ENCODE measurements at places on chromosomes 7 and 10. TPM values are rescaled to one million over a fixed set of nuclear protein-coding genes. Genes with fewer than 3 reads are reported as not detected.

- H3K4me1 ChIP-seq: no peaks in the 10 kb centered on the region
- H3K27me3 ChIP-seq: no peaks in the 10 kb centered on the region
- DNase-seq: no peak
- H3K4me3 ChIP-seq: no peak overlapping the region
- H3K36me3 ChIP-seq: no peaks in the 10 kb centered on the region
These were observed 1325.5 kb downstream of the REEP3 start for GRCh38 chr10:64846700-64847099.

DNA sequence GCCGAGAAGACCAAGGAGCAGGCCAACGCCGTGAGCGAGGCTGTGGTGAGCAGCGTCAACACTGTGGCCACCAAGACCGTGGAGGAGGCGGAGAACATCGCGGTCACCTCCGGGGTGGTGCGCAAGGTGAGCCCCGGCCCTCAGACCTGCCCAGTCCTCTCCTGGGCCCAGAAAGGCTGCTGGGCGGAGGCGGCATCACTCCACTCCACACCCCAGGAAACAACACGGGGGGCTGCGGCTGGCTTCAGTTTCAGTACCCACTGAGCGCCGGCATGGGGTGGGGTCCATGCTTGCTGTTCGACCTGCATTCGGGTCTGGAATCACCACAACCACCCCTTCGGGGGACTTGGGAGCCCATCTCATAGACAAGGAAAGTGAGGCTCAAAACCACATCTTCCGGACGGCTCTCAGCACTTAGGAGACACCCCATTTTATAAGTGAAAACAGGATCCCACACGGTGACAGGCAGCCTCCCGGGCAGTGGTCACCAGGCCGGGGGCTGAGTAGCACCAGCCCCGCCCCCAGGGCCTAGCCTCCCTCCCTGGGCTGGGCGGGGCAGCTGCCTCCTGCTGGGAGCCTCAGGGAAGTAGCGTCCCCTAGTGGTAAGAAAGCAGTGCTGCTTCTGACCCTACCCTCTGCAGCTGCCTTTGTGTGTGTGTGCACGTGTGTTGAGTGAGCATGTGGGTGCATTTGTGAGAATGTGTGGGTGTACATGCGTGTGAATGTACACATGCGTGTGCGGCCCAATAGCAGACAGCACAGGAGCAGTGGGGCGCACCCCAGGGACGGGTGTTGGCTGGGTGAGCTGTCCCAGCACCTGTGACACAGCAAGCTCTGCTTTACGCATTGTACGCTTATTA is 1.8 kb downstream of the SNCG start:
- no peak overlapping the region for H3K4me3 ChIP-seq
- no peaks in the 10 kb centered on the region for H3K27me3 ChIP-seq
- no peak overlapping the region for H3K27ac ChIP-seq
- no peaks in the 10 kb centered on the region for H3K36me3 ChIP-seq

DNA sequence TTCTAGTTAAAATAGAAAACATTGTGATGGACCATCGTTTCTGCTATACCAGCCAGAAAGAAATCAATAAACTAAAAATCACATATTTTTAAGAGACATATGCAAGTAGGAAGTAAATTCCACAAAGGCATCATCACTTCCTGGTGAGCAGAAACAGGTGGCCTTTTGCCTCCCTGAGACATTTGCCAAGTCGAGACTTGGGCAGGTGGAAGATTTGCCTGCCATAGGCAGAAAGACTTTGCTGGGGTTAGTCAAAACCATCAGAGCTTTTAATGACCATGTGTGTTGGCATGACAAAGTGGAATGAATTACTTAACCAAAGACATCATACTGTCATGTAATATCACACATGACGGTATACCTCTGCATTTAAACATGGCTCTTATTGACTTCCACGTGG is 66.0 kb upstream of the FGL2 start:
- no peak overlapping the region for H3K4me3 ChIP-seq
- no peak overlapping the region for H3K27ac ChIP-seq
- H3K36me3 ChIP-seq: no peaks in the 10 kb centered on the region
- H3K4me1 ChIP-seq: no peaks in the 10 kb centered on the region
- DNase-seq: no peak
- H3K27me3 ChIP-seq: no peaks in the 10 kb centered on the region

- DNase-seq: no peak
- H3K27me3 ChIP-seq: no peaks in the 10 kb centered on the region
- no peaks in the 10 kb centered on the region for H3K36me3 ChIP-seq
- peaks cover 12% of the 10 kb centered on the region for H3K4me1 ChIP-seq
These were observed 96.1 kb upstream of the EFCAB10 start for GRCh38 chr7:105677410-105677730.

DNA sequence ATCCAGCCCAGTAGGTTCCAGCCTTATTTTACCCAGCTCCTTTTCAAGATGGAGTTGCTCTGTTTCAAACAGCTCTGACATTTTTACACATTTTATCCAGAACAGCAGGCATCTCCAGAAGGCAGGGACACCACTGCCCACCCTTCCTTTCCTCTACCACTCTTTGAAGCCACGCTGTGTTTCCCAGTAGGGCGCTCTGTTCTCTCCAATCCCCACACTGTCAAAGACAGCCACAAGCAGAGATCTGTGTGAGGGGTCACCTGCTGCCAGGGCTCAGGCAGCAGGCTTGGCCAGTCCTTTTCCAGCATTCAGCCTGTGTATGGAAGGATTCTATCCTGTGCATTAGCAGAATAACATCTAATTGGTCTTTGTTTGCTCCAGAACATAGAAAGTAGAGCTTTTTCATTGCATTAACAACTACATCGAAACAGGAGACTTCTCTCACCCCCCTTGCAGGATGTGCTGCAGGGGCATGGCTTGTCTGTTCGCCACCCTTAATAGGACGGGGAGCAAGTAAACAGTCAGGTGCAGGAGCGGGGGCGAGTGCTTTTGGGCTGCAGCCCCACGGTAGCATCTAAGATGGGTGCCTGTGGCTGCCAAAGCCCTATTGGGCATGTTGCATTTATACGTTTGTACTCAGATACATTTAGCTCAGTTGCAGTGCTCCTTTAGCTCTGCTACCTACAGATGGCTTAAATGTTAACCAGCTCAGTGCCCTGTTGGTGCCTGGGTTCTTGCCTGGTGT is 326.1 kb downstream of the GALNT17 start:
- no peak for DNase-seq
- H3K27ac ChIP-seq: no peak overlapping the region
- no peaks in the 10 kb centered on the region for H3K4me1 ChIP-seq
- H3K27me3 ChIP-seq: no peaks in the 10 kb centered on the region

DNA sequence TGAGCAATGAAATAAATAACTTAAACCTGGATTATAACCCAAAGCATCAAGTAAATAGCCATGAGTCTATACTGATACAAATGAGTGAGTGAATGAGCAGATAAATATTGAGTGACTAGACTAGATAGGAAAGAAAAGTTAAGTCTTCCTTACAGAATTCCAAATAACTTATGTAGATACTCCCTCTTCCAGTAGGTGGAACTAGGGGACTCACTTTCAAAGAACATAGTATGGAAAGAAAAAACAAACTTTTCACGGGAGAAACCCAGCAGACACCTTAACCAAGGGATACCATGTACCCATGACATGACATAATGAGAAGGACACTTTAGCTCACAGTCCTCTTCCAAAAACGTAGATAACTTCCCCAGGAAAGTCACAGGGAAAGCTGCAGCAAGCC is 32.2 kb downstream of the CSGALNACT2 start:
- no peaks in the 10 kb centered on the region for H3K27me3 ChIP-seq
- peaks cover 22% of the 10 kb centered on the region for H3K4me1 ChIP-seq
- H3K27ac ChIP-seq: no peak overlapping the region
- H3K36me3 ChIP-seq: peaks cover 10% of the 10 kb centered on the region
- H3K4me3 ChIP-seq: no peak overlapping the region
- DNase-seq: peak; percentile 32

- H3K4me3 ChIP-seq: no peak overlapping the region
- peak; percentile 61 for DNase-seq
- no peaks in the 10 kb centered on the region for H3K4me1 ChIP-seq
These were observed 77.1 kb downstream of the MPLKIP start for GRCh38 chr7:40057292-40057691.

DNA sequence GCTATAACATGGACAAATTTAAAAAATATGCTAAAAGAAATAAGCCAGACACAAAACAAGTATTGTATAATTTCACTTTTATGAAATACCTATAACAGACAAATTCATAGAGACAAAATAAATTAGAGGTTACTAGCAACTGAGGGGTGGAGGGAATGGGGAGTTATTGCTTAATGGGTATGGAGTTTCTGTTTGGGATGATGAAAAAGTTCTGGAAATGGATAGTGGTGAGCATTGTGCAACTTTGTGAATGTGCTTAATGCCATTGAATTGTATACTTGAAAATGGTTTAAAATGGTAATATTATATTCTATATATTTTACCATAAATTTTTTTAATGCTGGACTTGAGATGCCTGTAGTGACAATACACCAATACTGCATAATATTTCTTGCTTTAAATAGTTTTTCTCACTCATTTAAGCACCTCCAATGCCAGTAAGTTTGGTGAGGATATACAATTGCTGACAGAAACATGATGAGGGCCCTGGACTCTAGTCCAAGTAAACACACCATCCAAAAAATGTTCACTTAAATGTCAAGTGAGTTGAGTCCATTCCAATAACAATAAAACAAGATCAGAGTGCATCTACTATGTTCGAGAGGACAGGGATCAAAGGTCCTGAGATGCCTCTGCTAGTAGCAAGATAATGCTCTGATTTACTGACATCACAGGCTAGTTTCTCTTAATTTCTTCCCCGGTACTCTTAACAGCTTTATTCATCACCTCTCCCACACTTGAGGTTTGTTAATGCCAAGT is 71.9 kb downstream of the NT5C2 start:
- H3K27me3 ChIP-seq: no peaks in the 10 kb centered on the region
- DNase-seq: peak; percentile 47
- H3K4me1 ChIP-seq: peaks cover 24% of the 10 kb centered on the region
- peak overlapping the region; percentile 18 for H3K27ac ChIP-seq
- peaks cover 16% of the 10 kb centered on the region for H3K36me3 ChIP-seq

DNA sequence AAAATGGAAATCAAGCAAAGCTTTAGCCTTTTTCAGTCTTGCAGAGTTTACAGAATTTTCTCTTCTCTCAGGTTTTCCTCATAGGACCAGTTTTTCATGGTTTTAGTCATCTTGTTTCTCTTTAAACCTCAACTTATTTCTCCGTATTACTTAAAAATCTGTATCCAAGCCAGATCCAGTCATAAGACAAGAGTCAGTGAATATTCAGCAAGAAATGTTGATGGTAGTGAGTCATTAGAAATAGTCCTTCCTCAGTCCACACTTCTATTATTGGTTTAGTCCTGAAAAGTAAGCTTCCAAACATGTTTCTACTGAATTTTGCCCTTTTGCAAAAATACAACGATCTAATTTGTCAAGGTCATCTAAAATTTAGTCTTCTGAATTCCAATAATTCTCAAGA is 107.0 kb downstream of the VIM start:
- peak overlapping the region; percentile 17 for H3K27ac ChIP-seq
- peaks cover 12% of the 10 kb centered on the region for H3K4me1 ChIP-seq
- H3K27me3 ChIP-seq: no peaks in the 10 kb centered on the region
- no peak overlapping the region for H3K4me3 ChIP-seq
- DNase-seq: peak; percentile 92

- H3K4me3 ChIP-seq: no peak overlapping the region
- H3K27ac ChIP-seq: no peak overlapping the region
These were observed 7.9 kb upstream of the GSDME start for GRCh38 chr7:24764972-24765744.

GRCh38 chr7:125847692-125848091 is 918.1 kb upstream of the POT1 start:
- DNase-seq: no peak
- H3K27ac ChIP-seq: no peak overlapping the region
- H3K27me3 ChIP-seq: no peaks in the 10 kb centered on the region
- no peak overlapping the region for H3K4me3 ChIP-seq
- no peaks in the 10 kb centered on the region for H3K4me1 ChIP-seq
- no peaks in the 10 kb centered on the region for H3K36me3 ChIP-seq

DNA sequence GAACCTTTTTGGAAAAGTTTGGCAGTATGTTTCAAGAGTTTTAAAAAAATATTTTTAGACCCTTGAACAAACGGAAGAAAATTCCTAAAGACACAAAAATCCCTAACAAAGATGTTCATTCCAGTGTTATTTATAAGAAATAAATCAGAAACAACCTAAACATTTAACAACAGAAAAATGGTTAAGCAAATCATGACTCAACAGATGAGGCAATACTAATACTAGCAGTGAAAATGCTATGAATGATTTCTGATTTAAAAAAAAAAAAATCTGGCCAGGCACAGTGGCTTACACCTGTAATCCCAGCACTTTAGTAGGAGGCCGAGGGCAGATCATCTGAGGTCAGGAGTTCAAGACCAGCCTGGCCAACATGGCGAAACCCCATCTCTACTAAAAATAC is 61.0 kb downstream of the ARHGAP12 start:
- peak overlapping the region; percentile 33 for H3K27ac ChIP-seq
- H3K27me3 ChIP-seq: no peaks in the 10 kb centered on the region
- H3K4me1 ChIP-seq: peaks cover 34% of the 10 kb centered on the region
- no peaks in the 10 kb centered on the region for H3K36me3 ChIP-seq

Gene TEX47
- total RNA-seq: not detected

Gene TMEM236
- total RNA-seq: 0.11 TPM

Gene PLAU
- 13.8 TPM for total RNA-seq

Gene RARRES2
- not detected for total RNA-seq

Gene PLAC9
- total RNA-seq: 19.6 TPM

Measured in GM23248 (cell line).